ENCODE measurements at places on chromosomes 3 and 15. TPM values are rescaled to one million over a fixed set of nuclear protein-coding genes. Genes with fewer than 3 reads are reported as not detected.
A peak's percentile ranks its signal among the peaks of the same experiment; 100 is the strongest.

AP3B2 gene
- 1.6 TPM for total RNA-seq

GRCh38 chr3:187064210-187065115 is 74.8 kb downstream of the RPL39L start:
- no peak overlapping the region for H3K4me3 ChIP-seq
- peak overlapping the region; percentile 72 for H3K27ac ChIP-seq
- no peaks in the 10 kb centered on the region for H3K27me3 ChIP-seq
- peaks cover 5% of the 10 kb centered on the region for H3K4me1 ChIP-seq
- DNase-seq: no peak
- no peaks in the 10 kb centered on the region for H3K36me3 ChIP-seq

SLC9C1 gene
- not detected for total RNA-seq

IL20RB gene
- 0.57 TPM for total RNA-seq

- no peak for DNase-seq
- H3K36me3 ChIP-seq: no peaks in the 10 kb centered on the region
- no peak overlapping the region for H3K4me3 ChIP-seq
Observed at GRCh38 chr3:79027593-79027992, 740.2 kb downstream of the ROBO1 start.

- no peak overlapping the region for H3K27ac ChIP-seq
- no peak overlapping the region for H3K4me3 ChIP-seq
- no peaks in the 10 kb centered on the region for H3K27me3 ChIP-seq
- no peak for DNase-seq
Observed at GRCh38 chr3:178270838-178271237, 265.4 kb upstream of the KCNMB2 start.

CCR3 gene
- total RNA-seq: not detected

DNA sequence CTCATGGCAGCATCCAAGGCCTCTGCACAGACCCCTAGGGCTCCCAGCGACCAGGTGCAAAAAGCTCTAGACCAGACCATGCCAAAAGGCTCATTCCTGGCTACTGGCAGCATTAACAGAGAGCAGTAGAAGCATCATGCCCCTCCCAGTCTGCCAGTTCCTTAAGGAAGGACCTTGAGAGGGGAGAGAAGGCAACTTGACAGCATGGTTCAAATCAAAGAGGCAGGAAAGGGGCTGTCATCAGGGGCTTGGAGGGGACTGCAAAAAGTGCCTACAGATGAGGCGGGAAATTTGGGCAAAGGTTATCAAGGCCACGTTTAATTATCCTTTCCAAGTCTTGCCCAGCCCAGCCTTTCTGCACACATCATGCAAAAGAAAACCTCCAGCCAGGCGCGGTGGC is 64.7 kb downstream of the SSUH2 start:
- no peaks in the 10 kb centered on the region for H3K36me3 ChIP-seq
- no peak overlapping the region for H3K27ac ChIP-seq
- H3K4me3 ChIP-seq: no peak overlapping the region
- DNase-seq: no peak
- no peaks in the 10 kb centered on the region for H3K27me3 ChIP-seq
- H3K4me1 ChIP-seq: no peaks in the 10 kb centered on the region

FBN1 gene
- 257 TPM for total RNA-seq

GRCh38 chr3:115648559-115648958 is 25.2 kb downstream of the GAP43 start:
- no peaks in the 10 kb centered on the region for H3K27me3 ChIP-seq
- H3K36me3 ChIP-seq: no peaks in the 10 kb centered on the region
- no peak overlapping the region for H3K27ac ChIP-seq
- no peak for DNase-seq

FNDC3B gene
- 28.7 TPM for total RNA-seq

DNA sequence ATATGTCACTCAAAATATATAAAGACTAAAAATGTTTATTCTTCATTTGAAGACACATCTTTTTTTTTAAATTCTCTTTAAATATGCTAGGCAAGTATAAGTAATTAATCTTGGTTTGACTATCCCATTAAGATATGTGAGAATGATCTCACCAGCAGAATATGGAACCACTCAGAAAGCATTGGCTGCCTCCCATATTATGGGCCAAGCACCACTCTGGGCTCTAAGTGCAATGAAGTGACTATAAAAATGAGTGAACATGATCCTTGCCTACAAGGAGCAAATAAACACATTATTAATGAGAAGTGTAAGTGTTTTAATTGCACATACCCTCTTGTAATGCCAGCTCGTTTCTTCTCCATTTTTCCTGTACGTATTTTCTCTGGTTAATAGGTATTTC is 328.5 kb downstream of the NAALADL2 start:
- H3K4me1 ChIP-seq: no peaks in the 10 kb centered on the region
- H3K36me3 ChIP-seq: no peaks in the 10 kb centered on the region
- no peaks in the 10 kb centered on the region for H3K27me3 ChIP-seq

GRCh38 chr15:90471126-90471525 is 58.6 kb upstream of the CRTC3 start:
- no peak overlapping the region for H3K27ac ChIP-seq
- no peak for DNase-seq
- H3K36me3 ChIP-seq: no peaks in the 10 kb centered on the region
- no peaks in the 10 kb centered on the region for H3K4me1 ChIP-seq

- no peaks in the 10 kb centered on the region for H3K36me3 ChIP-seq
- H3K4me1 ChIP-seq: no peaks in the 10 kb centered on the region
- no peaks in the 10 kb centered on the region for H3K27me3 ChIP-seq
- H3K4me3 ChIP-seq: no peak overlapping the region
- DNase-seq: no peak
Observed at GRCh38 chr3:7275396-7275795, 414.5 kb downstream of the GRM7 start.

CHL1 gene
- total RNA-seq: 4.4 TPM

THOC7 gene
- total RNA-seq: 19.4 TPM

CCPG1 gene
- total RNA-seq: 24.8 TPM

LMAN1L gene
- not detected for total RNA-seq

SRPRB gene
- 11.1 TPM for total RNA-seq

ZIC4 gene
- not detected for total RNA-seq

- H3K4me1 ChIP-seq: no peaks in the 10 kb centered on the region
- DNase-seq: peak; percentile 59
- no peak overlapping the region for H3K27ac ChIP-seq
- no peaks in the 10 kb centered on the region for H3K27me3 ChIP-seq
- H3K36me3 ChIP-seq: no peaks in the 10 kb centered on the region
- H3K4me3 ChIP-seq: no peak overlapping the region
Observed at GRCh38 chr3:40580494-40581091, 55.8 kb downstream of the ZNF621 start.

- no peaks in the 10 kb centered on the region for H3K4me1 ChIP-seq
- DNase-seq: no peak
- H3K27ac ChIP-seq: no peak overlapping the region
- H3K27me3 ChIP-seq: no peaks in the 10 kb centered on the region
- no peaks in the 10 kb centered on the region for H3K36me3 ChIP-seq
- H3K4me3 ChIP-seq: no peak overlapping the region
Observed at GRCh38 chr3:60080648-60081047, 1030.8 kb upstream of the CFAP20DC start.

GRCh38 chr3:135516143-135516542 is 449.4 kb upstream of the PPP2R3A start:
- no peak overlapping the region for H3K4me3 ChIP-seq
- DNase-seq: no peak
- H3K4me1 ChIP-seq: no peaks in the 10 kb centered on the region
- H3K27me3 ChIP-seq: no peaks in the 10 kb centered on the region
- H3K27ac ChIP-seq: no peak overlapping the region

XCR1 gene
- not detected for total RNA-seq

PLA1A gene
- 0.85 TPM for total RNA-seq

- H3K36me3 ChIP-seq: no peaks in the 10 kb centered on the region
- no peak for DNase-seq
Observed at GRCh38 chr15:60372756-60373155, 25.0 kb downstream of the ANXA2 start.

SH2D7 gene
- total RNA-seq: 4.2 TPM

DNA sequence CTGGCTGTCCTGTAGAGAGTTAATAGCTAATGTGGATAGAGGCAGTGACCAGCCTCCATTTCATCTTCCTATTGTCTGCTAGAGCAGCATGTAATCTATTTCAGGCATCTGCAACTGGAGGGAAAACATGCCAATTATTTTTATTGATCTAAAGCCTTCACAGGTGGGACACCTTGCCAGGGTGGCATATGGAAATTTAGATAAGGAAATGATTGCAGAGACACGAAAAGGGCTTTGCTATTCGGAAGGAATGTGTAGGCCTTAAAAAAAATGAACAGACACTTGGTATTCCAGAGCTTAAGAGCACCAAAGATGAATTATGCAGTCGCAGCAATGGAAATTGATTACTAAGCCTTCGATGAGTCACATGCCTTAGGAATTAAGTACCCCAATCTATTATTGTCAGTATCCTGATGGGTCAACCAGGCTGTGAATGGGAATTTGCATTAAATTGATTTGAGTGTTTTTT is 454.7 kb downstream of the SQOR start:
- no peaks in the 10 kb centered on the region for H3K4me1 ChIP-seq
- H3K27ac ChIP-seq: no peak overlapping the region
- no peak overlapping the region for H3K4me3 ChIP-seq
- H3K27me3 ChIP-seq: no peaks in the 10 kb centered on the region

CPLX3 gene
- total RNA-seq: not detected

GRCh38 chr3:24450160-24450907 is 44.3 kb downstream of the THRB start:
- no peaks in the 10 kb centered on the region for H3K36me3 ChIP-seq
- no peak overlapping the region for H3K4me3 ChIP-seq
- DNase-seq: no peak
- H3K4me1 ChIP-seq: peaks cover 9% of the 10 kb centered on the region

CLDN18 gene
- total RNA-seq: not detected

GRCh38 chr15:100759106-100759505 is 120.5 kb upstream of the ALDH1A3 start:
- H3K27ac ChIP-seq: no peak overlapping the region
- no peaks in the 10 kb centered on the region for H3K36me3 ChIP-seq
- peaks cover 9% of the 10 kb centered on the region for H3K4me1 ChIP-seq
- no peak overlapping the region for H3K4me3 ChIP-seq
- DNase-seq: no peak

DNA sequence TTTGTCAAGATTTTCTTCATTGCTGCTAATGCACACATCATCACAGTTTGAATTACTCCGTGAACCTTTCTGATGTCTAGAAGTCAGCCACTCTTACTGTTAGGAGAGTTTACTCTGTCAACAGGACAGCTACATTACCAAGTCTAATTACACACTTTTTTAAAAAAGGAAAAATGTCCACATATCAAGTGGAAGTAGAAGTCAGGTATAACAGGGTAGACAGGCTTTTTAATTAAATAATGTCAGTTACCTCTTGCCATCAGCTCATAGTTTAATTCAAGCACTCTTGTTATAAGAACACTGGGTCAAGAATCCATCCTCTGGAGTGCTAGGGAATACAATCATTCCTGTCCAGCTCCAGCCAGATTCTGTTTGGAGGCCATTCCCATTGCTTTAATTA is 232.8 kb downstream of the TAFA4 start:
- no peak overlapping the region for H3K27ac ChIP-seq
- H3K36me3 ChIP-seq: no peaks in the 10 kb centered on the region
- no peaks in the 10 kb centered on the region for H3K4me1 ChIP-seq
- H3K27me3 ChIP-seq: no peaks in the 10 kb centered on the region

- no peaks in the 10 kb centered on the region for H3K36me3 ChIP-seq
- no peak overlapping the region for H3K27ac ChIP-seq
- no peaks in the 10 kb centered on the region for H3K27me3 ChIP-seq
- H3K4me3 ChIP-seq: no peak overlapping the region
- no peak for DNase-seq
Observed at GRCh38 chr3:112319516-112320276, 13.3 kb upstream of the CD200 start.

GRCh38 chr3:107218864-107219269 is 158.4 kb upstream of the CCDC54 start:
- H3K4me1 ChIP-seq: no peaks in the 10 kb centered on the region
- no peak overlapping the region for H3K4me3 ChIP-seq
- no peaks in the 10 kb centered on the region for H3K36me3 ChIP-seq
- no peak for DNase-seq

TMEM45A gene
- total RNA-seq: 4.7 TPM

DNA sequence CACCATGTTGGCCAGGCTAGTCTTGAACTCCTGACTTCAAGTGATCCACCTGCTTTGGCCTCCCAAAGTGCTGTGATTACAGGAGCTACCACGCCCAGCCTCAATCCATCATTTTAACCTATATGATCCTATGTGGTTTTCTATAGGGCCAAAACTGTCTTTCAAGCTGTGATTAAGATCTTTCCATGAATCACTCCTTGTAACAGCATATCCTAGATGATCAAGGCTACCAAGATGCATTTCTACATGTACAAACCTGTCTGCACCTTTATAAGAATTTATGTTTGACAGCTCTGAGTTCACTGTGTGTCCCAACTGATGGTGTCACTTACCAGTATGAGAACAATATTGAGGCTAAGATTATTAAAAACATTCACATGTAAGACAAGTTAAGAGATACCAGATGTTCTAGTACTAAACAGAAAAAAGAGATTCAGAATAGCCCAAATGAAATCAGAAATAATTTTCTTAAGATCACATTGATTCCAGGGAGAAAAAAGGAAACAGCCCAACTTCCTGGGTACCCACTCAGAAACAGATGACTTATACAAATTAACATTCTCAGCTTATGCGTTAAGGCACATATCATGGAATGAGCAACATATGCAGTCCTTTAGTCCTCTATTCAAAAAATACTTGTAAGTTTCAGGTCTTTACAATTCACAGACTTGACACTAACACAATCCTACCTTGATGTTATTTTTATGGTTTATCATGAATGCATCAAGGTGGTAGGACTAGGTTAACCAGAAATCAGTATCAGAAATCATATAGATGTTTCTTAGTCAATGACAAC is 24.8 kb upstream of the PPIB start:
- no peak overlapping the region for H3K27ac ChIP-seq
- H3K36me3 ChIP-seq: peaks cover 10% of the 10 kb centered on the region
- no peak overlapping the region for H3K4me3 ChIP-seq
- H3K4me1 ChIP-seq: no peaks in the 10 kb centered on the region

RASGRP1 gene
- total RNA-seq: 5.6 TPM

- DNase-seq: no peak
- no peaks in the 10 kb centered on the region for H3K4me1 ChIP-seq
- H3K27me3 ChIP-seq: no peaks in the 10 kb centered on the region
- no peak overlapping the region for H3K4me3 ChIP-seq
Observed at GRCh38 chr15:97030251-97030650, 699.8 kb downstream of the NR2F2 start.
